Astrocyte of the spinal cord (primary cell): ENCODE measurements at places on chromosomes 7 and 10.
A peak's percentile ranks its signal among the peaks of the same experiment; 100 is the strongest.

GRCh38 chr7:117841611-117842010 lies 31.6 kb downstream of the CTTNBP2 start:
- no peak for DNase-seq

DNA sequence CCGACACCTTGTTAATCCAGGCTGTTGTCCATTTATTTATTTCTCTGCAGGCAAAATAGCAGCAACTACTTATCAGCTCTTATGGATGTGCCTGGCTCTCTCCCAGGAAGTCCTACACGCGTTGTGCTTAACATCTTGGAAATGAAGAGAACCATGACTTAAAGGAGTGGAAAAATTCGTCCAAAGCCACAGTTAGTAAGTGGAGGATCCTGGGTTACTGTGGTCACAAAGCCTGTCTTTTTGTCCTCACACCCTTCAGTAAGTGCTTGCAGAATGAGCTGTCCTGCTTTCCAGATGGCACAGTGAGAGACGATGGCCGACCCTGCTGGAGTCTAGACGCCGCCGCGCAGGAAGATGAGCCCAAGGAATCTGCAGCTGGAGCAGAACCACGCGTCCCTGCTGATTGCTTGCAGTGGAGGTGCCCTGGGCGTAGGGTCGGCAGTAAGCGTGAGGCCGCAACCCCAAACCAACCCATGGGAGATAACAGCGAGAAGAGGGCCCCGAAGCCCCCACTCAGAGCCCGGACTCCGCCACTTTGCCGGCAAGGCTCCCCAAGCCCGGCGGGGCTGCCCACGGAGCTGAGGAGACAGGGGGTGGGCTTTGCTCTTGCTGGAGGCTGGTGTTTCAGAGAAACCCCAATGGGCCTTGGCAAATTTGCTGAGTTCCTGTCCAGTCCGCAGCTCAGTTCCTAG lies 178.6 kb downstream of the CXCL12 start:
- no peak for DNase-seq

- DNase-seq: no peak
Measured at GRCh38 chr7:16590424-16590823, 55.1 kb downstream of the ANKMY2 start.

GRCh38 chr7:26958834-26959233 lies 94.4 kb upstream of the SKAP2 start:
- DNase-seq: peak; percentile 80

DNA sequence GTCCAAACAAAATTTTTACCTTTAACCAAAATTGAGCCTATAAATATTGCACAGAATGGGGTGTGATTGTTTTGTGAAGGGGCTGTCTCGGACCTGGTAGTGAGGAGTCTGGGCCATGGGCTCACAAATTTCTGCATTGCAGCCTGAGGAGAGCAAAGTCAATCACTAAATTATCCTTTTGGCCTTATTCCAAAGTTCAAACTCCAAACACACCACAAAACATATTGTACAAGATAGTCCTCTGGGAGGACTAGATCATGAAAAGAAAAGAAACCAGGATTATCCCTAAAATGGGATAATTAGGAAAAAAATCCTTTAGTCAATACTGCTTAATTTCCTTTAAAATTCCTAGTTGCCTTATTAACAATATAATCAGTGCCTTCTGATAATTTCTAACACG lies 115.5 kb downstream of the BUB3 start:
- DNase-seq: no peak
